ENCODE measurements at places on chromosomes 2 and 18. TPM values are rescaled to one million over a fixed set of nuclear protein-coding genes. Genes with fewer than 3 reads are reported as not detected.

OLA1 gene
- total RNA-seq = 104 TPM

WDR33 gene
- 48.1 TPM for total RNA-seq

SERPINB10 gene
- not detected for total RNA-seq

GAD1 gene
- total RNA-seq = 0.47 TPM

GRCh38 chr18:78006006-78006773, 756.5 kb downstream of the GALR1 start:
- no peaks in the 10 kb centered on the region for H3K27me3 ChIP-seq
- H3K36me3 ChIP-seq = peaks cover 3% of the 10 kb centered on the region
- H3K4me1 ChIP-seq = no peaks in the 10 kb centered on the region
- peak; percentile 1 for DNase-seq
- peak overlapping the region; percentile 6 for H3K4me3 ChIP-seq

- no peaks in the 10 kb centered on the region for H3K36me3 ChIP-seq
- H3K4me1 ChIP-seq = peaks cover 27% of the 10 kb centered on the region
- no peaks in the 10 kb centered on the region for H3K27me3 ChIP-seq
- no peak overlapping the region for H3K27ac ChIP-seq
Observed at GRCh38 chr2:75403991-75404428, 156.7 kb downstream of the EVA1A start.

Measured in GM23338 (cell line).